ENCODE measurements at places on chromosomes 7 and 10. TPM values are rescaled to one million over a fixed set of nuclear protein-coding genes. Genes with fewer than 3 reads are reported as not detected.

DNA sequence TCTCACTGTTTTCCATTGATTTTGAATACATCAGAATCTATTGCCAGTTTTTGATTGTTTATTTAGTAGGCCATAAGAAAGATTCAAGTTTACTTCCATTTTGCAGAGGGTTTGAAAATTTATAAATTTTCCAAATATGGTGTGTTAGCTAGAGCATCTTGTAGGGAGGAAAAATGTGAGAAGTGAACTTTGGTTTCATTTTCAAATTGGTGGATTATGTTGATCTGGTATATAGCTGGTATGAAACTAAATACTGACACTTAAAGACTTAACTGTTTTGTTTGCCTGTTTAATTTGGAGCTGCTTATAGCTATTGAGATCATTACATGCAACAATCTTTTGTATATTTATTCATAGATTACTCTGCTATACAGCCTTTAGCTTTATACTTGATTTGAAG, 108.1 kb downstream of the ADAM22 start:
- DNase-seq = no peak

DNA sequence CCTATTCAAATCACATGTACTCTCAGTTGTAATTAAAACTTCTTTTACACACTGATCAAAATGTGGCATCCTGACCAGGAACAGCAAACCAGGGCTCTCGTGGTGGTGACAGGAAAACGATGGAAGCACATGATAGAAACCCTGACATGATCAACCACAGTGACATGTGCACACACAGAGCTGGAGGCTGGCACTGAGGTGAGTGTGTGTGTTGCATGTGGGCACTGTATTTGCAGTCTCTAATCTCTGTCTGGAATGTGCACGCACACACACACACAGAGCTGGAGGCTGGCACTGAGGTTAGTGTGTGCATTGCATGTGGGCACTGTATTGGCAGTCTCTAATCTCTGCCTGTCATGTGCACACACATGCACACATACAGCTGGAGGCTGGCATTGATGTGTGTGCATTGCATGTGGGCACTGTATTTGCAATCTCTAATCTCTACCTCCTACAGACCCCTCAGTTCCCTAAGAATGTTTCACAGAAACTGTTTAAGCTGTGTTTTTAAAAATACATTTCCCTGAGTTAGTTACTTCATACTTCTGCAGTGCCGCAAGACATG, 406.9 kb downstream of the SFMBT2 start:
- DNase-seq = no peak

- DNase-seq = no peak
These were observed 22.6 kb downstream of the CUTC start for GRCh38 chr10:99754670-99755069.

GTF2IRD2 gene
- total RNA-seq = 11.3 TPM

TAF6 gene
- 80.4 TPM for total RNA-seq
